ENCODE measurements at places on chromosomes 1 and 21.

DNA sequence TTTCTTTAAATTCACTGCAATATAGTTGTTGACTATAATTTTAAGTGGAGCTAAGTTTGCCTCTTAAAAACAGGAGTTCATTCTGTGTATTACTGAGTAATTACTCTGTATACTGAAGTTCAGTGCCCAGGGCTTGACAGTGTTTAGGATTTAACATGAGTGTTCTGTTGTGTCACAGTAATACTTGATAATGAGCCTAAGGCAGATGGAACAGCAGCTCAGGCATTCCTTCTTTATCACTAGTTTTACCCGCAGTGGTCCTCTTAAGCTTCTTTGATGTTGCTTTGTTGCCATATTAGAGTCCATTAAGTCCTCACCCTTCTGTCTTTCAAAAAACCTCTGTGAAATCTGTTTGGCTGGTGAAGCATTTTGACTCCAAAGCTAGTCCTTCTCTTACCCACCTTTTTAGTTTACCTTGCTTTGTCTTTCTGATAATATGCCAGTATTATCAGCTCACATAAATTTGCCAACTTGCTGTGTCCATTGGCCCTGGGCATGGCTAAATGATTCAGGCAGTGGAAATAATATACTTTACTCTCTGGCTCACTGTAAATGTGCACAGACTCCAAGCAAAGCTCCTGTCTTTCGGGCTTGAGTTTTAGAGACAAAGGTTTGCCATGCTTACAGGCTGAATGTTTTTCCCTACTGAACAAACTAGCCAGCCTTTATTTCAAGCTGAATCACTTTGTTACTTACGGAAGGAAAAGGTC lies 17.7 kb downstream of the HIPK1 start:
- H3K27me3 ChIP-seq, result no peaks in the 10 kb centered on the region
- H3K36me3 ChIP-seq, result peaks cover 46% of the 10 kb centered on the region
- DNase-seq, result no peak
- H3K27ac ChIP-seq, result peak overlapping the region; percentile 64
- peaks cover 47% of the 10 kb centered on the region for H3K4me1 ChIP-seq

- H3K4me1 ChIP-seq, result no peaks in the 10 kb centered on the region
- H3K4me3 ChIP-seq, result no peak overlapping the region
Observed at GRCh38 chr1:75134647-75135572, 722 bp downstream of the LHX8 start.

DNA sequence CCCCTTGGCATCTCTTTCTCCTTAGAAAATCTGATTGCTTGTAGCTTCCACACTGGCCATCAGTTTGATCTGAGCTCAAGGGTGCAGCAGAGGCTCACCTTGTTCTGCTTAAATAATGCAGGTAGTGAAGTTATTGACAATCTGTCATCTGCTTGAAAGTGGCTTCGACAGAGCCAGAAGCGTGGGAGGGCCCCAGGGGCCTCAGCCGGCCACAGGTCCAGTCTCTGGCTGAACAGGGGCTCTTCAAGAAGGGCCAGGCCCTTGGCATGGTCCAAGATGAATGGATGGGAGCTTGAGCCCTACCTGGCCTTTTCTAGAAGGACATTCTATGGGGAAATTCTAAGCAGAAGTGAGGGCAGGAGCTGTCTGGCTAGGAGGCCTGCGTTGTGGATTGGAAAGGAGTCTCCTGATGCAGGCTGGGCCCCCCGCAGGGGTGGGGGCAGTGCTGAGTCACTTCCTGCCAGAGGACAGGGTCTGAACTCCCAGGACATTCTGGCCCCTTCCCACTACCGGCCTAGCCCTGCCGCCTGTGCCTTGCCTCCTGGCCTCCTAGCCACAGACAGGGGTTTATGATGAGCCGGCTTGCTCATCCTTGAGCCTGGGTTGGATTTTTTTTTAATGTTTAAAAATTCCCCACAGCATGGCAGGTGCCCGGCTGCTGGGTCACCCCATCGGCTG lies 162.3 kb upstream of the VAMP3 start:
- H3K4me3 ChIP-seq, result no peak overlapping the region
- DNase-seq, result no peak
- H3K4me1 ChIP-seq, result no peaks in the 10 kb centered on the region
- no peak overlapping the region for H3K27ac ChIP-seq
- H3K36me3 ChIP-seq, result no peaks in the 10 kb centered on the region
- H3K27me3 ChIP-seq, result no peaks in the 10 kb centered on the region

DNA sequence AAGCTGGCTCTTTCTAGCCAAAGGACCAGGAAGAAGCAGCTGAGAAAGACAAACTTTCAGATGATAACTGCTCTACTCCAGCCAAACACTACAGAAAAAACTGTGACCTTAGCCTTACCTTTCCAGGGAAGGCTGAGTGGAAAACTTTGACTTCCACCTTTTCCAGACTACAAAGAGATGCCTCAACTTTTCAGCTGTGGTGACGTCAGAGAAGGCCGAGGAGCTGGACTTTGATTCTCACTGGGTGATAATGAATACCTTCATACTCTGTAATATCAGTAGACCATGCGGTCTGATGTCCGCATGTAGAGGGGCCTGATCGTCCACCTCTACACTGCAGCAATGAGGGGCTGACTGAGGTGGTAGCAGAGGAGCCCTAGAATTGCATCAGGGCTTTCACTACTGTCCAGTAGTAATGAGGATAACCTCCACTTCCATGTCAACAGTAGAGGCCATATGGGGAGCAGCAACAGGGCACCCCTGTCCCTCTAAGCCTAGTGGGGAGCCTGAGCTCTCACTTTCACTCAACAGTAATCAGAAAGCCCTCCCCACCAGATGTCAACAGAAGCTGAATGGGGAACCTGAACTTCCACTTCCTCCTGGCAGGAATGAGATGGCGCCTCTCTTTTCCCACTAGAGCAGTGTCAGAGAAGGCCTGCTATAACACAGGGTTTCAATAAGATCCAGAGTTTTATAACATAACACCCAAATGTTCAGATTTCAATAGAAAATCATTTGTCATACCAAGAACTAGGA lies 28.4 kb upstream of the PADI1 start:
- H3K36me3 ChIP-seq, result no peaks in the 10 kb centered on the region
- H3K4me1 ChIP-seq, result no peaks in the 10 kb centered on the region
- H3K27me3 ChIP-seq, result peaks cover 9% of the 10 kb centered on the region
- H3K27ac ChIP-seq, result no peak overlapping the region

- peaks cover 6% of the 10 kb centered on the region for H3K27me3 ChIP-seq
- peaks cover 6% of the 10 kb centered on the region for H3K4me1 ChIP-seq
- H3K27ac ChIP-seq, result no peak overlapping the region
- H3K4me3 ChIP-seq, result no peak overlapping the region
Observed at GRCh38 chr1:199837321-199837720, 190.2 kb upstream of the NR5A2 start.

DNA sequence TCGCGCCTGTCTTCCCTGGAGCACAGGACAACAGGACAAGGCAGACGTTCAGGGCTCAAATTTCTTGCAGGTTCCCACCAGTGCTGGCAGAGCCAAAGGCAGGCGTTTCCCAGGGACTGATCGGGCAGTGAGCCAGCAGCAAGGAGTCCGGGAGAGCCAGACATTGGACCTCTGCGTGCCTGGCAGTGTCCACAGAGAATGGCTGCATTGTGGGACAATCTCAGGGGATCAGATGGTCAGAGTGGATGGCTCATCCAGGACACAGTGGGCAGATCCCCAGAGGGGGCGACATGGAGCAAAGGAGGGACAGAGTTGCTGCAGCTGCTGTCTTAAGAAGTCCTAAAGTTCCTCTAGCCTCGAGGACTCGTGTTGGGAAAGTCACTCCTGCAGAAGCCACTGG lies 4.6 kb downstream of the TMEM63A start:
- DNase-seq, result peak; percentile 38
- H3K4me3 ChIP-seq, result no peak overlapping the region
- peaks cover 2% of the 10 kb centered on the region for H3K27me3 ChIP-seq
- peaks cover 6% of the 10 kb centered on the region for H3K36me3 ChIP-seq
- H3K4me1 ChIP-seq, result peaks cover 37% of the 10 kb centered on the region
- H3K27ac ChIP-seq, result no peak overlapping the region

DNA sequence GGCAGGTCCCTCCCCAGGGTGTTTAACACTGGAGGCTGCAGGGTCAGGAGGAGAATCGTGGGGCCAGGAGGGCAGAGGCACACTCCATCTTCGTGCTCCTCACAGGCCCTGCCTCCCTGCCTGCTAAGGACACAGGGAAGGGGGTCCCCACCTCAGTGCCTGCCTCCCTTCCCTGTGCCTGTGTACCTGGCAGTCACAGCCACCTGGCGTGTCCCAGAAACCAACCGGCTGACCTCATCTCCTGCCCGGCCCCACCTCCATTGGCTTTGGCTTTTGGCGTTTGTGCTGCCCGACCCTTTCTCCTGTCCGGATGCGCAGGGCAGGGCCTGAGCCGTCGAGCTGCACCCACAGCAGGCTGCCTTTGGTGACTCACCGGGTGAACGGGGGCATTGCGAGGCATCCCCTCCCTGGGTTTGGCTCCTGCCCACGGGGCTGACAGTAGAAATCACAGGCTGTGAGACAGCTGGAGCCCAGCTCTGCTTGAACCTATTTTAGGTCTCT lies 623 bp upstream of the BGLAP start:
- no peaks in the 10 kb centered on the region for H3K27me3 ChIP-seq
- H3K36me3 ChIP-seq, result peaks cover 39% of the 10 kb centered on the region
- no peak for DNase-seq

DNA sequence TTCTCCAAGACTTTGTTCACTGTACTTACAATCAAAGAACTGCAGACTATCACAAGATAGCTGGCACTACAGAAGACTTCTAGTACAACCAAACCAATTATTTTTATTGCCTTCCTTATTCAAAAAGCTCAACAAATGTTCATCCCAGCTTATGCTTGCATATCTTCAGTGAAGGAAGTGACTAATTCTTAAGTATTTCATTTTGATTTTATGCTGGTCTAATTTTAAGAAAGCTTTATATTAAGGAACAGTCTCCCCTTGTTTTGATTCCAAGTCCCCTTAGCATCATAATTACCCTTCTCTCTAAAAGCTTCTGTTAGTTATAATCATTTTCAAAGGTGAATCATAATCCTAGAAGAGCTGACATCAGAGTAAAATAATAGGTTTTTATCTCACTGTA lies 132.9 kb downstream of the LRRIQ3 start:
- H3K4me3 ChIP-seq, result no peak overlapping the region
- H3K36me3 ChIP-seq, result no peaks in the 10 kb centered on the region
- no peaks in the 10 kb centered on the region for H3K4me1 ChIP-seq
- no peaks in the 10 kb centered on the region for H3K27me3 ChIP-seq

DNA sequence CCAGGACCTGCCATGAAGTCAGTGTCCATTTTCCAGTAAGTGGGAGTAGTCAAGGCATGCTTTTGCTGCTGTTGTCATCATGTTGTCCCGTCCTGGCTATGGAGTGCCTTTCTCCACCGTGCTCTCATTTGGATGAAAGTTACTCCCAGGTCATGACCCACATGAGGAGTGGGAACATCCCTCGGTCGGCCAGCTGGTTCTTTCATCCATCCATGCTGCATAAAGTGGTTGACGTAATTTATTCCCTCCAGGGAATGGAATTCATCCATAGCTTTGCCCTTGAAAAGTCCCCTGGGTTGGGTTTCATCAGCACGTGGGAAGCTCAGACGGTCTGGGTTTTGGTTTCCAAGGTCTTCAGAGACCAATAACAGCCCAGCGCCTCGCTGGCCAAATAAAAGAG lies 11.6 kb downstream of the PLA2G2A start:
- H3K4me3 ChIP-seq, result no peak overlapping the region
- no peaks in the 10 kb centered on the region for H3K36me3 ChIP-seq
- no peak for DNase-seq
- H3K27ac ChIP-seq, result no peak overlapping the region
- H3K4me1 ChIP-seq, result no peaks in the 10 kb centered on the region

- H3K4me3 ChIP-seq, result no peak overlapping the region
- peaks cover 11% of the 10 kb centered on the region for H3K27me3 ChIP-seq
- DNase-seq, result no peak
- H3K27ac ChIP-seq, result no peak overlapping the region
- no peaks in the 10 kb centered on the region for H3K4me1 ChIP-seq
- no peaks in the 10 kb centered on the region for H3K36me3 ChIP-seq
Observed at GRCh38 chr1:201054091-201054543, 30.6 kb upstream of the KIF21B start.

DNA sequence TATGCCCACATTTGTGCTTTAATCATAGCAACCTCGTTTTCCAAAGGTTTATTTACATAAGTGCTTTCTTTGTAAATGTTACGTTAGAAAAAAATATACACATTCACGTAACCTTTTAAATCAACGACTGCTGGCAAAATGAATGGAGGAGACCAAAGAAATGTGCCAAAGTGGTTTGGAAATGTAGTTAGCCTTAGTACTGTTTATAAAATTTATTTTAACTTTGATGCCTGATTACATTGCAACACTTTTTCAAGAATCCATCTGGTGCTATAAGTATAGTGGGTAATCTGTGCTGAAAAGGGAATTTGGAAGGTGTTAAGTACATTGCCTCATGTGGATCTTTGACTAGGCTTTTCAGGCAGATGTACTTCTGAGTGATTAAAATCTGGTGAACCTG lies 108.9 kb downstream of the IFI44 start:
- H3K36me3 ChIP-seq, result no peaks in the 10 kb centered on the region
- no peak overlapping the region for H3K27ac ChIP-seq
- no peak overlapping the region for H3K4me3 ChIP-seq
- no peaks in the 10 kb centered on the region for H3K4me1 ChIP-seq

DNA sequence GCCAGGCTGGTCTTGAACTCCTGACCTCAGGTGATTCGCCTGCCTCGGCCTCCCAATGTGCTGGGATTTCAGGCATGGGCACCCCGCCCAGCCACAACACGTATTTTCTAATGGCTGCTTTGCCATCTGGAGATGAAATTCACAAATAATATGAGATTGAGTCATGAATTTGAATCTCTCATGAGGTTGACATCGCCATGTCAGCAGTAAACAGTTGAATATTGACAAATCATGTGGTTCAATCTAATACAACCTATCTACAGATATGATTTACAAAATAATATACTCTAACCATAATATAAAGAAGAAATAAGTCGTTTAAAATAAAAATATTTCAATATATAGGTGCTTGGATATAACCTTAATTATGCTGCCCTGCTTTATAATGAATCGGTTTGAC lies 42.1 kb downstream of the MYOM3 start:
- DNase-seq, result no peak
- no peak overlapping the region for H3K27ac ChIP-seq
- no peaks in the 10 kb centered on the region for H3K36me3 ChIP-seq
- 0 out of 2 replicates have a peak, but pooled peaks cover 3% of the 10 kb centered on the region for H3K4me1 ChIP-seq
- no peak overlapping the region for H3K4me3 ChIP-seq
- peaks cover 11% of the 10 kb centered on the region for H3K27me3 ChIP-seq

DNA sequence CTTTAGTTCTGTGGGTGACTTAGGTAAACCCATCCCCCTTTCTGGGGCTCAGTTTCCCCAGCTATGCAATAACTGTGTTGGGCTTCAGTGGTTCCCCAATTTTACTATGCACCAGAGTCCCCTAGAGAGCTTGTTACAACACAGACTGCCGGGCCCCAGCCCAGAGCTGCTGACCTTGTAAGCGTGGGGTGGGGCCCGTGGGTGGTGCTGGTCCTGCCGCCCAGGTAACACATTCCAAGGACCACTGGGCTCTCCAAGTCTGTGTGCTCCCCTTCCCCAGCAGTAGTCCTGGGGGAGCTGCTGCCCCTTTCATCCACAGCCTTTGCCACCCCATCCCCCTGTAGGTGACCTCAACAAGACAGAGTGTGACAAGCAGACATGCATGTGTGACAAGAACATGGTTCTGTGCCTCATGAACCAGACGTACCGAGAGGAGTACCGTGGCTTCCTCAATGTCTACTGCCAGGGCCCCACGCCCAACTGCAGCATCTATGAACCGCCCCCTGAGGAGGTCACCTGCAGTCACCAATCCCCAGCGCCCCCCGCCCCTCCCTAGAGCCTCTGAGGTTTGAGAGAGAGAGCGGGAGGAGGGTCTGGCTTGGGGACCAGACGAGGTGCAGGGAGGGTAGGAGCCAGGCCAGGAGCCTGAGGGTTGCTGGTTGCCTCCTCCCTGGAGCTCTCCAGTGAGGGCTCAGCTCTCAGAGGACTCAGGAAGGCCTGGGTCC lies 8.9 kb downstream of the PLA2G2F start:
- no peak overlapping the region for H3K27ac ChIP-seq
- H3K4me1 ChIP-seq, result peaks cover 9% of the 10 kb centered on the region
- no peak overlapping the region for H3K4me3 ChIP-seq
- H3K27me3 ChIP-seq, result no peaks in the 10 kb centered on the region
- DNase-seq, result no peak
